ENCODE measurements at places on chromosomes 2 and 18.

GRCh38 chr18:34758378-34758948, 48.4 kb downstream of the DTNA start:
- DNase-seq = no peak

GRCh38 chr2:128292599-128293425, 25.9 kb downstream of the HS6ST1 start:
- no peak for DNase-seq

GRCh38 chr2:239537633-239538356, 137.0 kb upstream of the HDAC4 start:
- no peak for DNase-seq

DNA sequence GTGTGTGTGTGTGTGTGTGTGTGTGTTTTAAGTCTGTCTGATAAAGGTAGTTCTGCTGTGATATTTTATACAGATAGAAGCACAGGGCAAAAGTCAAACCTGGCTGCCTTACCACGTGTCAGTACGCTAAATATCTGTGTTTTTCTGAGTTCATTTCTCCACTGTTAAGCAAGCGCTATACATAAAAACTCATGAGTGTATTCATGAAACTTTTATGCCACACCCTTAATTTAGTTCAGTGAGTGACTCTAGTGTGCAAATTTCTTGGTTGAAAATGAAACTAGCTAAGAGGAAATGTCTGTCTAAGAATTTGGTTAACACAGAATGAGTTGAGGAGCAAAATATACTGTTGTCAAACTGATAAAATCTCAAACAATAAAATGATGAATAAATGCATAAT, 11.2 kb downstream of the CASP10 start:
- no peak for DNase-seq

DNA sequence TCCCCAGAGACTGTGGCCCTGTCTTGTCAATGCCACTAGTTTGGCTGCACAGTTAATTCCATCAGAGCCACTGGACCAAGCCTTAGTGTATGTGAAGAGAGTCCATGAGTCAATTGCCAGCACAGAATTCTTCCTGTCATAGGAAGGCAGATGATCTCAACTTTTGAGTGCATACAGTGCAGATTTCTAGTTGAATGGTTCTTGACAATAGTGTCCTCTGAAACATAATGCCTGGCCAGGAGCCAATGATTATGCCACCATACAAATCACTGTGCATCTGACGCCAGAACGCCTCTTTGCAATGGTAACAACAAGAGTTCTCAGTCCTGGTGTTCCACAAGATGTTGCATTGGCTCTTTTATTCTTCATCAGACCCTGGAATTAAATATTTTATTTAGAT, 7.1 kb downstream of the NEUROD1 start:
- DNase-seq = no peak

- no peak for DNase-seq
Observed at GRCh38 chr18:38256366-38256765, 690.8 kb upstream of the CELF4 start.

DNA sequence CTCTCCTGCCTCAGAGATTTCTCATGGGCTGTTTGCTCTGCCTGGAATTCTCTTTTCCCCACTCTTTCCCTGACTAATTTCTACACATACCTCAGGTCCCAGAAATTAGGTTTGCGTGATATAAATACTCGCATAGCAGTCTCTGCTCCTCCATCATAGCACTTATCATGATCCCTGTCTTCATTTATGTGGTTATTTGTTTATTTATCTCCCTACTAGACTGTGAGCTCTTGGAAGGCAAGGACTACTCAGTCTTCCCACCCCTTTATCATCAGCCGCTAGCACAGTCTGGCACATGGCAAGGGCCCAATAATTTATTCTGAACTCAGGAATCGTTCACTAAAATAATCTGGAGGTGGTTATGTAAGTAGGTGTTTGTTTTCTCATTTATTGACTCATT, 79.3 kb downstream of the ADCYAP1 start:
- DNase-seq = no peak

GRCh38 chr18:44743631-44744030, 62.9 kb downstream of the SETBP1 start:
- DNase-seq = peak; percentile 59

GRCh38 chr2:98556344-98557033, 51.8 kb downstream of the COA5 start:
- DNase-seq = no peak

GRCh38 chr18:53441761-53442414, 782.6 kb downstream of the MBD2 start:
- DNase-seq = no peak

GRCh38 chr2:65450393-65450792, 18.0 kb upstream of the SPRED2 start:
- no peak for DNase-seq

- DNase-seq = no peak
Observed at GRCh38 chr2:213862407-213863076, 548.3 kb upstream of the VWC2L start.

DNA sequence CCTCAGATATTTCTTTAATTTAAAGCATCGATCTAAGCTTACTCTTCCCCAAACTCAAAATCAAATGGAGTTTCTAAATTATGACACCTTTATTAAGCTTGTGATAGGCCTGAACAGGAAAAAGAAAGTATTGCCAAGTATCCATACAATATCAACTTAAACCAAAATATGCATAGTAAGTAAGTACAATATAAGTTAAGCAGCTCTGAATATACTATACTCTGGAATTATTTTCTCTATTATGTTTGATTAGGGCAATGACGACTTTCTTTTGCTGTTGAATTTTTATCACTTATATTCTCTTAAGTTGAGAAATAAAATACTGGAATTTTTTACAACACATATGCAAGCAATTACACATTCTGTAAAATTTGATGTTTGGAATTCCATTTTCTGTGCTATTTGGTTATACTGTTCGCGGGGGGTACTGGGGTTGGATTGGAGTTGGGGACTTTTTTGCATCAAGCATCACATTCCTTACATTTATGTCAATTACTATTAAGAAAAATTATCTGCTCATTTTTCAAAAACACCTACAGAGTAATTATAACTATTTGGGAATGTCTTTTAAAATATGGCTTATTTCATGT, 2.2 kb downstream of the COL5A2 start:
- no peak for DNase-seq

- DNase-seq = no peak
Observed at GRCh38 chr2:24402242-24403097, 42.1 kb upstream of the ITSN2 start.

- DNase-seq = no peak
Observed at GRCh38 chr2:54492335-54492734, 36.2 kb downstream of the SPTBN1 start.

DNA sequence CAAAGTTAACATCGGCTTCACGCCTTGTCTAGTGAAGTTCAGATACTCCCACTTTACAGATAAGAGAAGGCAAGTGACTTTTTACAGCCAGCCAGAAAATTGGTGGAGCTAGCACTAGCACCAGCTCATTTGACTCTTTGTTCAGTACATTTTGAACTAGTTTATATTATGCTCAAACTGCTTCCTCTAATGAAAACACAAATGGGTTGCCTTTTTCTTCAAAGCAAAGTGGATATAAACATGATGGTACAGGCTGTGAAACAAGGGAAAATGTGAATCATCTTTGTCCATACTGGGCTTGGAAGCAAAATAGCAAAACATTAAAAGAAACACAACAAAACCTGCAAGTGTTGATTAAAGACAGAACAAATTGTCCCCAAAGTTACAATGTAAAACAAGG, 99.6 kb upstream of the LHCGR start:
- DNase-seq = no peak

- DNase-seq = no peak
Observed at GRCh38 chr2:96501471-96501874, 3.7 kb downstream of the NEURL3 start.

DNA sequence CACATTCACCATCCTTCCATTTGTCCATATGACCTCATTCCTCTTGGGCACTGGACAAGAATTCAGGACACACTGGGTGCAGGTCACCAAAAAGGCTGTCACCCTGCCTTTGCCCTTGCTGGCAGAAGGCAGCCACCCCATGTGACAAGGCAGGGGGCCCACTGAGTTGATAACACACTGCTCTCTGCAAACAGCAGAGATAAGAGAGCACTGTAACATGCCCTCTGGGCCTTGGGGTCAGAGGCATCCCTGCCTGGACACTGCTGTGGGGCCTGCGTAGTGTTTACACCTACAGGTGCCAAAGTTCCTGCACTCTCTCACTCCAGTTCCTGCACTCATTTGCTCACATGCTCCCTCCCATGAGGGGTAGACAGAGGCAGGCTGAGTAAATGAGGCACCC, 344.7 kb upstream of the TCF4 start:
- no peak for DNase-seq

Measured in DMS 273 treated with DMSO at 0.1 percent for 48 hours (cell line).